ENCODE measurements at places on chromosomes 7 and 10. TPM values are rescaled to one million over a fixed set of nuclear protein-coding genes. Genes with fewer than 3 reads are reported as not detected.
A peak's percentile ranks its signal among the peaks of the same experiment; 100 is the strongest.

DNA sequence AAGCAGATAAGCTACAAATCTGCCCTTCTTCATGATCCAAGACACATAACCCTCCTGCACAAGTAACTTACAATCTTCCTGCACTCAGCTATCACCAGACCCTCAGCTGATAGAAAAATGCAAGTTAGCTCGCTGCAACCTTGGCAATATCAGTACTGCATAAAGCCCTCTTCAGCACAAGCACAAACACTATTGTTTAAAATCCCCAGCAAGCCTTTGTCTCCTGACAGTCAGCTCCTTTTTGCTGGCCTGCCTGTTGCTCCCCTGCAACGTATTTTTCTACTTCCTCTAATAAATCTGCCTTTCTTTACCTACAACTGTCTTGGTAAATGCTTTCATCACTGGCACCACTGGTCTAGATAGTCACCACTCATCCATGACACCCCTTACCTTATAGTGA lies 59.8 kb downstream of the BAMBI start:
- DNase-seq, result no peak

- DNase-seq, result no peak
These were observed 348.4 kb downstream of the GLRX3 start for GRCh38 chr10:130484468-130485180.

The ADAM12 gene
- 4.6 TPM for total RNA-seq

GRCh38 chr10:6411436-6411835 lies 168.6 kb downstream of the PRKCQ start:
- DNase-seq, result no peak

DNA sequence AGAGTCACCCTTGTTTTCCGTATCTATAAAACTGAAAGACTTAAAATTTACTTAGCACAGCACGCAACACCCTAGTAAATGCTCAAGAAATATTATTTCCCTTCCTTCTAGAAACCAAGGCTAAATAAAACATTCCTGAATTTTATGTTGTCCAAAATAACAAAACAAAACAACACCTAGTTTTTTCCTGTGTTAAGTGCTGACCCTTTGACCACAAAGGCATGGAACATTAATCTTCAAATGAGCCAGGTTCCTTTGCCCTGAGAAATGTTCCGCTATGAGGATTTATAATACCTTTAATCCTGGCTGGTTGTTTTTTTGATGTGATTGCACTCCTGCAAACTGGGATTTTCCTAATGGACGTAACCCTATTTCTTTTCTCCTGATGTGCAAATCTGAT lies 29.0 kb upstream of the DGKI start:
- no peak for DNase-seq

GRCh38 chr7:55563596-55564325 lies 8.5 kb downstream of the VOPP1 start:
- no peak for DNase-seq

DNA sequence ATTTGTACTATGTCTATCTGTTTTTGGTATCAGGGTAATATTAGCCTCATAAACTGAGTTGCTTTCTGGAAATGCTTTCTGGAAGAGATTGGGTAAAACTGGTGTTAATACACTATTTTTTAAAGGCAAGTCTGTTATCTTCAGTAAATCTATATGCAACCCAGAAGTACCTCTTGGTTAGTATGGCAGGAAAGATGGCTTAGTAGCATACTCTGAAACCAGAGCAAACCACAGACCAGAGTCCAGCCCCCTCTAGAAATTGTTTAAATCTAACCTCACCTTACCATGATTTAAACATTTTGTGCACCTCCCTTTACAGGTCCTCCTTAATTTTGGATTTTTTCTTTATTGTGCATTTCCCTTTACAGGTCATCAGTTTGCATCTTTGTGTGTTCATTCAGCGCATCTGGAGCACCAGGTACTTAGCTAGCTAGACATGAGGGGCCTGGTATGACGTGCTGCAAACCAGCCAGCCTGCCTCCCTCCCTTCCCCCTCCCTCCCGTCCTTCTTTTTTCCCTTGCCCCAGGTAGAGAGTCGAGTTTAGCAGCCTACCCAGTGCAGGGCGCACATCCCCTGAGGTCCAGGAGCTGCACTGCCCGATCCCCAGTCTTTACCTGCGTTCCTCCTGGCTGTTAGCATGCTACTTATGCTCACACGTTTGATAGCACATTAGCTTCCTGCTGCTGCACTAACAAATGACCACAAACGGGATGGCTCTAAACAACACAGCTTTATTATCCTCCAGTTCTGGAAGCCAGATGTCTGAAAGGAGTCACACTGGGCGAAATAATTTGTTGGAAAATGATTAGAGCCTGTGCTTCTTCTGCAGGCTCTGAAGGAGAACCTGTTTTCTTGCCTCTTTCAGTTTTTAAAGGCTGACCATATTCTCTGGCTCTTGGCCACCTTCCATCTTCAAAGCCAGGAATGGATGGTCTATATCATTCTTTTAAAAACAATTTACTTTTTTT lies 299.9 kb upstream of the HABP2 start:
- DNase-seq, result no peak

The SLC26A5 gene
- total RNA-seq, result 0.05 TPM

The PCDH15 gene
- 0.14 TPM for total RNA-seq

GRCh38 chr7:148286150-148286549 lies 304.4 kb upstream of the C7orf33 start:
- DNase-seq, result no peak

- DNase-seq, result no peak
These were observed 122.0 kb downstream of the TPK1 start for GRCh38 chr7:144713850-144714249.

GRCh38 chr10:8050556-8051108 lies 3.9 kb upstream of the GATA3 start:
- DNase-seq, result no peak

- DNase-seq, result no peak
These were observed 160.9 kb upstream of the NEBL start for GRCh38 chr10:21057989-21058388.

GRCh38 chr7:42746214-42746613 lies 165.7 kb downstream of the C7orf25 start:
- DNase-seq, result no peak

GRCh38 chr10:16509996-16510395 lies 11.7 kb downstream of the C1QL3 start:
- DNase-seq, result no peak

The OR2A42 gene
- not detected for total RNA-seq

GRCh38 chr7:89908736-89909135 lies 245.5 kb upstream of the STEAP1 start:
- DNase-seq, result no peak

DNA sequence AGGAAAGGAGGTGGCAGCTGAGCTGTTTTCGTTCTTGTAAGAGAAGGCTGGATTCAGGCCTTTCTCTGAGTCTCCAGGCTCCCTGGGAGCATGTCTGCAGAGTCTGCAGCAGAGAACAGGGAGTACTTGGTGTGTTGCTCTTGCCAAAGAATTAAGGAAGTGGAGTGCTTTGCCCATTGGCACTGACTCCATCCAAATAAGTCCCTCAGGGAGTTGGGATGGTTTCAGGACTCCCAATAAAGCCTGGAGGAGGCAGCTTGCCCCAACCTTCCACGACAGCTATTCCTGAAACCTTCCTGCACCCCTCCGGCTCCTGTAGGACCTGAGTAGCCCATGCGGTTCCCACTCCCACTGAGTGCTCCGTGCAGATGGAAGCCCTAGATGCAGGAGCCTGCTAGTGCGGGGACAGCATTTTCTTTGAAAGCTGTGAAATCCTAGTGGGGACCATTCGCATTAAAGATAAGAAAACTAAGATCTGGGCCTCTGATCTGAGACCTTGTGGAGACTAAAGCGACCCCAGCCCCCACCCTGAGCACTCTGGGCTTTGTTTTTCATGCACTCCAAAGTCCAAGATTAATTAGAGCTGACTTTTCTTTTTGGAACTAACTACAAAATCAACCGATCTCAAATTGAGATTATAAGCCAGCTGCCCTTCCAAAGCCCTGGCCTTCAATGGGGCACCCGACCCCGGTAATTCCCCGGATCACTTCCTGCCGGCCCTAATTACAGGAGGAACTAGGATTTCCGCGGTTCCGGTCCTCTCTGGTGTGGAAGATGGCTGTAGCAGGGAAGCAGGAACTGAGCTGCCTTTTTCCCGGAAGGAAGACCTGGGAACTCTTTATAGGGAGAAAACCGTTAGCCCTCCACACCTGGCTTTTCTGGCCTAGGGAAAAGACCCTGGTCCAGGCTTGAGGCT lies 110.2 kb downstream of the COL13A1 start:
- no peak for DNase-seq

The PITX3 gene
- total RNA-seq, result 0.05 TPM

DNA sequence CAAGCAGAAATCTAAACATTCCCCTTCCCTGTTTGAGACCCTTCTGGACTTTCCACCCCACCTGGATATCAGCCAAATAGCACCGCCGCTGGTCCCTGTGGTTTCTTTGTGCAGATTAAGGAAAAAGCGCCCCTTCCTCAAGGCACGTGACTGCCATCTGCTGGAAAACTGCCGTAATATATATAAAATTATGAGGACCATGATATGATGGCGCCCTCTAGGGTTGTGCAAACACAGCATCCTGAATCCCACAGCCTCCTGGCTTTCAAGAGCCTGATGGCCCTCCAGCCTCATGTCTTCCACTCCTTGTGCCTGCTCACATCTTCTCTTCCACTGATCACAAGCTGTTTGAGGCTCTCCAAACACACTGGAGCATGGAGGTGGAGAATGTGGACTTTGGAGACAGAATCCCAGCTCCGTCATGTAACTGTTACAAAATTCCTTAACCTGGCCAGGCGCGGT lies 121.3 kb downstream of the MYL10 start:
- peak; percentile 57 for DNase-seq

- DNase-seq, result no peak
These were observed 24.7 kb downstream of the AFAP1L2 start for GRCh38 chr10:114379631-114380041.

DNA sequence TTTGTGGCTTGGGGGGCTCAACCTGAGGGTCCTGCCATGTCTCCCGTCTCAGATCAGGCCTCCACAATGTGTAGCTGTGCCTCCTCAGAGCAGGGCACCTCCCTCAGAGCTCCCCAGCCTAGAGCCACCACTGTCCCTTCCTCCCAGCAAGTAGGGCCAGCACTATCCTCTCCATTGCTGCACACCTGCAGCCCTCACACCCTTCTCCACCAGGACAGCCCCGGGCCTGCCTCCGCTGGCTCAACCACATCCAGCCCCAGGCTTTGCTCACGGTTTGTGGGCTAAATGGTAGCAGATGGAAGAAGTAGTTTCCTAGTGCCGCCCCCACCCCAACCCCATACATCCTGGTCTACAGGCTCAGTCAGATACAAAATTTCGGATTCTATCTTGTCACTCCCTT lies 10.1 kb downstream of the NFKB2 start:
- DNase-seq, result no peak

GRCh38 chr7:18495412-18496340 lies at the start of gene HDAC9:
Gene HDAC9 (plus strand): TSS chr7:18495749. CDS start chr7:18496303, 554 bp downstream.
- DNase-seq, result no peak

- DNase-seq, result no peak
These were observed 3.6 kb downstream of the DUSP5 start for GRCh38 chr10:110501142-110501937.

The MRPS24 gene
- total RNA-seq, result 107 TPM

The GPR146 gene
- total RNA-seq, result 2.7 TPM

Measured in thymus (tissue), 14 donors.